AG04450 (cell line): ENCODE measurements at places on chromosomes 7 and 10.
A peak's percentile ranks its signal among the peaks of the same experiment; 100 is the strongest.

- no peak for DNase-seq
These were observed 37.9 kb upstream of the RASGEF1A start for GRCh38 chr10:43304687-43305333.

DNA sequence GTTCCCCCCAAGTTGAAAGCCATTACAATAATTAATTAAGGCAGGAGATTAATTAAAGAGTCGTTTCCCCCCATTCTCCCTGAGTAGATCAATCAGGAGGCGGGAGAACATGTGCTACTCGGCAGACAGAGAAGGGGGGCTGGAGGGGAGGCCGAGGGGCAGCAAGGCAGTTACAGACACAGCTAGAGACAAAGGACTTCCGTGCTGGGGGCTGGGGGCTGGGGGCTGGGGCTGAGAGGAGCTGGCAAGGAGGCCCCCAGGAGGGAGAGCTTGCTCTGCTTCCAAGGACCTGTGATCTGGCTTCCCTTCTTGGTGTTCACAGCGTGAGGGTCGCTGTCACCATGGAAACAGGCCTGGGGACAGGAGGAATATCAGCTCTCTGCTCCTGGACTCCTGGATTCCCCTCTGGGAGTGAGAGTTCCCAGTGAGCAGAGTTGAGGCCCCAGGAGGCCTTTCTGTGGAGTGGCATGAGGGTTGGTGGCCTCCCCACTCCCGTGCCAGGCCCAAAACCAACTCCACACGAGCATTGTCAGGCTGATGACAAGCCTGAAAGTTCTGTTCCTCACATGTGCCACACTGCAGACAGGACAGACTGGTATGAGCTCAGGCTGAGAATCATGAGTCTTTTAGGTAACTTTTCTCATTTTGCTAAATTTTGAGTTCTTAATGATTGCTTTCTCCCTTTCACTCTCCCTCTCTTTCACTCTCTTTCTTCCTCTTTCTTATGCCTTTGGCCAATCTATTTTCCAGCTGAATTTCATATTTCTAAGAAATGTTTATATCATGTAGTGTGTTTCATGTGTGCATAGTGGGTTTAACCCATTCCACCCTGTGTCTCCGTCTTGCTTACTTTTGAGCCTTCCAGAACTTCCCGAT is 16.4 kb downstream of the FAM241B start:
- no peak for DNase-seq

- DNase-seq: no peak
These were observed 154.1 kb downstream of the PIP4K2A start for GRCh38 chr10:22560096-22560912.

- DNase-seq: no peak
These were observed 290.2 kb downstream of the DNAJB6 start for GRCh38 chr7:157627033-157627432.

DNA sequence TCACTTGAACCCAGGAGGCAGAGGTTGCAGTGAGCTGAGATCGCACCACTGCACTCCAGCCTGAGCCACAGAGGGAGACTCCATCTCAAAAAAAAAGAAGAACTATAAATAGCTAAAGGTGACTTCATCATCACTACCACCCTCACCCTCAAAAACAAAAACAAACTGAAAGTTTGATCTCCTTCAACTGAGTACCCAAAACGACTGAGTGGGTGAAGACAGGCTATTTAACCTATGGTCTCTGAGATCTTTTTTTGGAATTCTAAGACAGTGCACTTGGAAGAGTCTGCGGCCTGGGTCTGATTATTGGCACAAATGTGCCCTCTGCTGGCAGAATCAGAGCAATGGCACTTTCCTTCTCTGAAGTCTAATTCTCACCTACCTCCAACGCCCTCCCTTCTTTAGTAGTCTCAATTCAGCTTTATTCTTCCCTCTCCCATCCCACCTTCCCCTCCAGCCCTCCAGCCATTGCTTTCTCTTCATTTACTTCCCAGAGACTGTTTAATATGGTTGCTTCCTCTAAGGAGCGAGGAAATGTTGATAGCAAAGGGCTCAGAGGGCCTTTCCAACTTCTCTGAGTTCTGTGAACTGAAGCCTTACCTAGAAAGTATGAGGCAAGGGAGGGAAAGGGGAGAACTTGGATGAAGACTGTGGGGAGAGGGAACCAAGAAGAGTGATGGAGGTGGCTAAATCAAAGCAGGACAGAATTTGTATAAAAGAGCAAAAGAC is 2.9 kb upstream of the MYOZ1 start:
- no peak for DNase-seq

- DNase-seq: no peak
These were observed 1.5 kb upstream of the SFMBT2 start for GRCh38 chr10:7412237-7412927.

DNA sequence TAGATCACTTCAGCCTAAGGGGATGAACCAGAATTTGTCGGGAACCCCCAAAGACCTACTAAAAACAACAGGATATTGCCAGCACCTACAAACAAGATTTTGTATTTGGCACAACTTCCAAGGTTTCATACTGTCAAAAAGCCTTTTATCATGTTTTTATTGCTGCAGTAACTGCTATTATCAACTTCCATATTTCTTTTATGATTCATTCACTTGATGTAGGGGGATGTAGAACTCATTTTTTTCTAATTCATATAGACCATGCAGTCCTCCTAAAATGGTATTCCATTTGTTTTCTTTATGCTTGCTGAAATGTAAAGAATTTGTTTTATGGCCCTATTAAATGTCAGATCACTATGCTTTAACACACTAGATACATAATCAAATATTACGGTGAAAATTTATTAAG is 30.0 kb upstream of the WNT16 start:
- no peak for DNase-seq

DNA sequence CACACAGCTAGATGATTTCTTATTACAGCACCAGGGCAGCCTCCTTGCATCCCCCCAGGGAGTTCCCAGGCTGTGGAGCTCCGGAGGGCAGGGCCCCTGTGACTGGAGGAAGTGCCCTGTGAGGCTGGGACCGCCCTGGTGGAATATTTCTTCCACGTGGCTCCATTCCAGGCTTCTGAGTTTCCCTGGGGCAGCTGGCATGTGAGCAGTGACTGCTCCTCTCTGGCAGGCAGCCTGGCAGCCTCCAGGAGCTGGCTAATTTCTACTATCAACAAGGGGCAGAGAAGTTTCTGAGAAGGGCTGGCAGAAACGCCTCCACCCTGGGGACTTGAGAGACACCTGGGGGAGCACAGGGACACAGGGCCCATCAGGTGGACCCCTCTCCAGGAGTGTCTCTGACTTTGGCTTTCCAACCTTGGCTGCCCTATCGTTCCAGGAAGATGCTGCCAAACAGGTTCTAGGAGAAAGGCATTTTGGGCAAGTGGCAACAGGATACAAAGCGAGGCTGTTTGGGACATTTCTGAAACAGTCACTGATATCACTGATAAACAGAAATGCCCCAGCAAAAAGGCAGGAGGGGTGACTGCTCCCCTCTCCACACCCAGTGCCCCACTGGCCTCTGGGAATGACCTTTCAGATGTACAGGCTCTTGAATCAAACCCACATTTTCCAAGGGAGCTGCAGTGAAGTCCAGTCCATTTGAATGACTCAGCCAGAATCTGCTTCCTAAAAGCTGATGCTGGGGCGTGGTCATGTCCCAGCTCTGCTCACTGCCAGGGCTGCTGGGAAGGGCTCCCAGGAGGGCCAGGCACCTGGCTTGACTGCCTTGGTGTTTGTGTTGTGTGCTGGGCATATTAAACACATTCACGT is 16.1 kb downstream of the MYOF start:
- DNase-seq: no peak

DNA sequence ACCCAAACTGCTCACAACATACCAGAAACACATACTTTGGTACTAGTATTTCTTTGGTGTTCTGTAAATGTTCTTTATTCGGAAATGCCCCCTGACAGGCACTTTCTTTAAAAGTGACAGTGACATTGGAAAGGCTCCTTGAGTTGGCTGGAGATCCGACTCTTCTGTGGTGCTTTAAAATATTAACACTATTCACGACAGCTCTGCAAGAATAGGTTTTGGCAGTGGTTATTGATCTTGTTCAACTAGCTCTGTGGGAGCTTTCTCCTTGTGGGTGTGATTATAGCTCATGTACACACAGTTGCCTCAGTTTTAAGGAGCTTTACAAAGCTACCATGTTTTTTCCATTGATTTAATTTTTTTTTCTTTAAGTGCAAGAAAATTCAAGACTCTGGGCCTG is 30.3 kb upstream of the SLC39A12 start:
- no peak for DNase-seq

- no peak for DNase-seq
These were observed 12.8 kb upstream of the WIPF3 start for GRCh38 chr7:29793507-29793906.

DNA sequence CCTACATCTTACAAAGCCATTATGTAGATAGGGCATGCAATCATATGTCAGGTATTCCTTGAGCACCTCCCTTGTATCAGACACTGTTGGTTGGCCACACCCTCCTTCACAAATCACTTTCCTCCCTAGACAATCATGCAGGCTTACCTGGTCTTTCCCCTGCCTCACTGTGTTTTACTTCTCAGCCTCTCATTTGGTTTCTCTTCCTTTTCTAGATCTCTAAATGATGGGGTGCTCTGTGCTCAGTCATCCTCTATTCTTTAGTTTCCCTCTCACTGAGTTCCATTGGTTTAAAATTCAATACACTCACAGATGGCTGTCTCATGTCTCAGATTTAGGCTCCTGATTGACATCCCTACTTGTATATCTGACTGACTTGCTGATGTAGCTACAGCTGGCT is 31.4 kb downstream of the ANK3 start:
- DNase-seq: no peak

DNA sequence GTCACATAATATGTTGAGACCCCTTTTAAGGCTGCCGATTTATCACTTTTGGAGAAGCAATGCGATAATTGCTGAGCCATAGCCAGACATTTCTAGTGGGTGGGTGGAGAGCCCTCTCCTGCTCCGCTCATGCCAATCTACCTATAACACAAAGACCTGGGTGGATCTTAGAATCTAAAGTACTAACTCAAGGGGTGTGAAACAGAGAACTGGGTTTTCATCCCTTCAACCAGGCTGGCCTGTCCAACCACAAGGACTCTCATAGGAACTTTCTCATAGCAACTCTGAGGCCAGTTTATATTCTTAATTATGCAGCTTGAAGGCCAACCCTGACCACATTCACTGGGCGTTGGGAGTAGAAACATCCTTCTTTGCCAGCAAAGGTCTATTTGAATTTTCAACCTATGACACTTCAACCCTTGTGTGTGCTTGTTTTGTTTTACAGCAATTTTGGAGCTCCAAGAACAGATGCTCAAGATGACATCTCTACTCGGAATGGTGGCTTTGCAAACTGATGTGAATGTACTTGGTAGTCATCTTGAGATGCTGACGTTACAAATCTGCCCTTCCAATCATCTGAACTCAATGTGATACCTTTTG is 1198.2 kb upstream of the AUTS2 start:
- no peak for DNase-seq

GRCh38 chr10:24552346-24553016 is 171.2 kb downstream of the ARHGAP21 start:
- DNase-seq: no peak

DNA sequence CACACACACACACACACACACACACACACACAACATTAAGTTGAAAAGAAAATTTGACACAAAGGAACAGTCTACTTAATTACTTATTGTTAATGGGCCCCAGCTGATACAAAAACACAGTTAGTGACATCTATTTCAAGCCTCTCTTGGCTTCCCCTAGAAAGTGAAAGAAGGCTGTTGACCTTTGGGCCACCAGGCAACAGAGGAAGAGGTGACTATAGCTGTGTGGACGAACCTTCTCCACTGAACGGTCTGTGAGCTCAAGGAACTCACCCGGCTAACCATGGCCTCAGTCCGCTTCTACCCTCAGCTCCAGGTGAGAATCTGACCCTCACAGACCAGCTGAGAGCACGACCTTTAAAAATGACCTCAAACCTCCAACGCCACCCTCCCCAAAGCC is 32.9 kb upstream of the CALN1 start:
- DNase-seq: no peak

- no peak for DNase-seq
These were observed 307.8 kb downstream of the PRPF18 start for GRCh38 chr10:13894412-13895093.

GRCh38 chr10:102764470-102765161 is 20.9 kb downstream of the WBP1L start:
- no peak for DNase-seq

- no peak for DNase-seq
These were observed 5.3 kb downstream of the PPP1R3C start for GRCh38 chr10:91627344-91628102.

DNA sequence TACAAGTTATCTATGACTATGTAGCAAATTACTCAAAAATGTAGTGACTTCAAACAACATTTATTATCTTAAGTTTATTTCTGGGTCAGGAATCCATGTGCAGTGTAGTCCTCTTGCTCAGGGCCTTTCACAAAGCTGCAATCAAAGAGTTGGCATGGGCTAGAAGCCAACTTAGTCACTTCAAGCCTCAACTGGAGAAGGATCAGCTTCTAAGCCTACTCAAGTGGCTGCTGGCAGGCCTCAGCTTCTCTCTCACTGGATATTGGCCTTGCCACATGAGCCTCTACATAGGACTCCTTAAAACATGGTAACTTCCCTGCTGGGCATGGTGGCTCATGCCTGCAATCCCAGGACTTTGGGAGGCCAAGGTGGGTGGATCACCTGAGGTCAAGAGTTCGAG is 5.0 kb upstream of the NFE2L3 start:
- no peak for DNase-seq

- DNase-seq: no peak
These were observed 220.0 kb downstream of the FAM107B start for GRCh38 chr10:14554491-14555205.

GRCh38 chr7:140619176-140619575 is 21.4 kb downstream of the DENND2A start:
- no peak for DNase-seq

GRCh38 chr10:94279835-94280709 is 82.7 kb downstream of the NOC3L start:
- no peak for DNase-seq

- DNase-seq: no peak
These were observed 72.0 kb downstream of the GFRA1 start for GRCh38 chr10:116201011-116201410.

GRCh38 chr10:51389415-51390321 is 309.7 kb downstream of the CSTF2T start:
- DNase-seq: peak; percentile 97

GRCh38 chr10:132637477-132638129 is 100.0 kb downstream of the INPP5A start:
- DNase-seq: peak; percentile 41

DNA sequence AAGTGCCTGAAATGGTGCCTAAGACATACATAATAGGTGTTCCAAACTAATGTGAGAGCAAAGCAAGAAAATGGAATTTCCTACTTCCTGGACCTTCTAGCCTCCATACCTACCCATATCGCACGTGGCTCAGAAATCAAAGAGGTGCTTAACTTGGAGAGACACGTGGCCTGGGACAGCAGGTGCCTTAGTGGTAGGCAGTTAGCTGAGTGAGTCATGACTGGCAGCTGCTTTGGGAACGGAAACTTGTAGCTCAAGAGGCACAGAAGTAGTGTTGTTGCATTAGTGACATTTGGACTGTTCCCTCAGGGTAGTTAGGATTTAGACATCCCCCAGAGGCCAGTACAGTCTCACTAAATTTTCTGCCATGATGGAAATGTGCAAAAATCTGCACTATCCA is 12.0 kb upstream of the BMPER start:
- no peak for DNase-seq
